Activated CD4-positive, alpha-beta T cell treated with anti-CD3 and anti-CD28 coated beads, Interleukin-2, amount 50 U/mL, for 4 hours (primary cell): ENCODE measurements at places on chromosomes 6 and 20.

- DNase-seq: no peak
Measured at GRCh38 chr6:160004018-160004417, 35.1 kb downstream of the IGF2R start.

DNA sequence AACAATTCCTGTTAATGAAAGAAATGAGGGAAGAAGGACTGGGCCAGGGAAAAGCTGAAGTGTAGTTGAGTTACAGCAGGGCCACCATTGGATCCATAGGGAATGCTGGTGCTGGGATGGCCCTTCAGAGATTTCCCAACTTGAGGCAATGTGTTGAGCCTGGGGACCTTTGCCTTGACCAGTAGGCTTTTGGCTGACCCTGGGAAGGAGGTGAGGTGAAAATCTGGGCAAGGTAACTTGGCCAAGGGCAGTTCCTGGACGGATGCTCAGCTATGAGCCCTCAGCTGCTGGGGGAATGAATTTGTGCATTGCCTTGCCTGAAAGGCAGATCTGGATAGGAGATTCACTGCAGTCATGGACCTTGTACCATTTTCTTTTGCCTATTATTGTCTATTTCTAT is 20.4 kb downstream of the UTRN start:
- DNase-seq: no peak

GRCh38 chr20:7741866-7742265 is 198.4 kb downstream of the HAO1 start:
- DNase-seq: no peak

DNA sequence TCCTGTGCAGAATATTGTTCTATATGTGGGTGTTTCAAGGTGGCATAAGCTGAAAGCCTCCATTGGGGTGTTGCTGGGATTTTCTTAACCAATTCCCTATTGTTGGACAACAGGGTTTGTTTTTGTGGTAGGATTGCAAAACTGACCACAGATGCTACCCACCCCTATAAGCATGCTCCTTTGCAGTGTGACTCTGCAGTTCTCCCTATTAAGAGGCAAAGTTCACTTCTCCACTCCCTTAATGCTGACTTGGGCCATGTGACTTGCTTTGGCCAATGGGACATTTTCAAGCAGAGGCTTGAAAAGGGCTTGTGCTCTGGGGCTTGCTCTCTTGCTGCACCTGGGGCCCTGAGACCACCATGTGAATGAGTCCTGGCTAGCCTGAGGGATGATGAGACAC is 8.5 kb upstream of the ANGPT4 start:
- no peak for DNase-seq

DNA sequence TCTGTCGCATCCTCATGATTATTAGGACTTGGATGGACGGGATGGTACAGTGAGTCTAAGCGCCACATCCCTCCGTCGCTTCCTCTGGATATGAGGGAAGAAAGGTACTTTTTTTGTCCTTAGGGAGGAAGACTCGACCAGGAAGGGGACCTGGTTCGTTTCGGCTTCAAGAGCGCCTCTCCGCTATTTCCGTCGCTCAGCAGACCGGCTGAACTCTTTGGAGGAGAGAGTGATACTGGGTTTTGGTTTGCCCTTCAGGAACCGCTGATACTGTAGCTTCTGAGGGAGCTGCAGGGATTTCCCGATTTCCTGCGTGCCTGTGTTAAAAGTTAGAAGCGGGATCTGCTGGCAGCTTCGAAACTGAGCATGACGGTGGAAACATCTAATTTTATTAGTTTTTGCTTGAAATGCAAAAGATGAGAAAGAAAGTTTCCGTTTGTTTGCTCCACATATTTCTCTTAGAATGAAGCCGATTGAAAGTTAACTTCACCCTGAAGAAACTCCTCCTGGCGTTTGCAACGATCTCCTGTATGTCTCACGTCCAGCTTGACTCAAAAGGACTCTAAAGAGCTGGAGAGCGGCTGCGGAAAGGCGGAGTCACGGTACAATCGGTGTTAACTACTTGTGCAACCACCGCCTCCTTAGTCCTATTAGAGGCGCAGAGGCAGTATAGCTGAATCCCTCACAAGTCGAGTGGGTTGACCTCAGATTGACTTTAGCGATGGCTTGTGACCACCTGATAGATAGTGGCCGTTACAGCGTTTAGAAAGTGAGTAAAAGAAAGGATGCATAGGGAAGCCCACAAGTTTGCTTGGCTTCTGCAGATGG is 129.4 kb downstream of the TRIM27 start:
- DNase-seq: no peak

- no peak for DNase-seq
Measured at GRCh38 chr6:44772838-44773237, 385.3 kb downstream of the CDC5L start.

DNA sequence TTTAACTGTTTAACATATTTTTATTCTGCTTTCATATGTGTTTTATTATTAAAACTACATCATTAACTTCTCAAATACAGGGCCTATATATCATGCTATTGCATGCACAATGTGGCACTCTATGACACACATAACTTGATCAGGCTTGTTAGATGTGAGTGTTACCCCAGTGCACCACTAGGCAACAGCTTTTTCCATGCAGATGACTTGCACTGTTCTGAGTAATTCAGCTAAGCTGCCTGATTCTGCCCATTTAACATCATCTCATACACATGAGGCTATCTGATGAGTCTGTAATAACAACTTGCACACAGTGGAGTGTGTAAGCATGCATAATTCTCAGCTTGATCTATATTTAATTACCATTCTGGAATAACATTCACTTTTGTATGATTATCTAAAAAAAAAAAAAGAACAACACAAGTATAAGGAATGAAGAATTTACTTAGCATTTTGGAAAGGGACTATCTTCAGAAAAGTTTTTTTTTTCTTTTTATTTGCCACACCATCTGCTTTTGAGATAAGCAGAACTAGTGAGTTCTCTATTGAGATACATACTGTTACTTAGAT is 83.1 kb downstream of the GRM1 start:
- DNase-seq: no peak

- no peak for DNase-seq
Measured at GRCh38 chr6:41088451-41088850, 15.7 kb downstream of the NFYA start.

- no peak for DNase-seq
Measured at GRCh38 chr6:159308198-159308597, 139.0 kb downstream of the FNDC1 start.

GRCh38 chr20:24473435-24474223 is 4.2 kb downstream of the SYNDIG1 start:
- DNase-seq: no peak

- no peak for DNase-seq
Measured at GRCh38 chr6:169542491-169542890, 159.3 kb downstream of the WDR27 start.
